SW 1271 (cell line): ENCODE measurements at places on chromosomes 16 and 17.

GRCh38 chr16:7037495-7037894, 295.1 kb upstream of the RBFOX1 start:
- DNase-seq = no peak

DNA sequence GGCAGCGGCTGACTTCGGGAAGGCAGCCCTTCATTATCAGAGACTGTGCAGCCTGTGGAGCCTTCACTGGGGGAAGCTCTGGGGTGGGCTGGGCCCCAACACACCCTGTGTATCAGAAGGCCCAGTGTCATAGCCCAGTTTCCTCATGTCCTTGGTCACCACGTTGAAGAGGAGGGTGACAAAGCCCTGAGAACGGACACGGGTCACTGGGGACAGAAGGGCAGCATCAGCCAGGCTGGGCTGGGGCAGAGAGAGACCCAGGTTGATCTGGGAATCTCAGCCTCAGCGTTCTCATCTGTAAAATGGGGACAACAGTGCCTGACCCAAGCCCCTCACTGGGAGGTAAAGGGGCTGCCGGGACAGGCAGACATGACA, 19.3 kb downstream of the B9D1 start:
- DNase-seq = no peak

DNA sequence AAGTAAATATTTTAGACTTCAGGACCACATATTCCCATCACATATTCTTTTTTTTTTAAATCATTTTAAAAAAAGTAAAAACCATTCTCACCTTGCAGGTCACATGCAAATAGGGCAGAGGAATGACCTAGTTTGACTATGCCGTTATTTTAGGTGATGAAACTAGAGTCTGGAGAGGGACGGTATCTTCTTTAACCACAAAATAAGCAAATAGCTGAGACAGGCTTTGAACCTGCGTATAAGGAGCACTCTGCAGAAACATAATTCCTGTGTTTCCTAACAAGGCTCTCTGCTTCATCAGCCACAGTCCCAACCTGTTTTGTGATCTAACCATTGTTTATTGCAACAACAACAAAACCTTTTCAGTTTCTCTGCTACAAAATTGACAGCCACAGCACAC, 121.5 kb downstream of the PCTP start:
- no peak for DNase-seq

DNA sequence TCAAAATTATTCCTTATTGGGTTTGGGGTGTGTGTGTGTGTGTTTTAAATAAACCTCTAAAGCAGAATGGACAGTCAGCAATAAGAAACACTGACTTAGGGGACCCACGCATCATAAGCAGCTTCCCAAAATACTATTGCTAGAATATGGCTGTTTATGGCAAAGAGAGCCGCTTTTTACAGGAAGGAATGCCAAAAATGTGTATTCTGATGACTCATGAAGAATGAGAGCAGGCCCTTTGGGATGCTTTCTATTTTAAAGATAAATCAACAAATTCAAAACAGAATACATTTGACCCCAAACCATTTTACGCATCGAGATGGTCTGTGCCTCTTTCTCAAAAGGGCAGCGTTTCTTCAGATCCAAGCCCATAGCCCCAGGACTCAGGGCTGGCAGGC, 37.5 kb downstream of the ARHGAP17 start:
- DNase-seq = no peak

DNA sequence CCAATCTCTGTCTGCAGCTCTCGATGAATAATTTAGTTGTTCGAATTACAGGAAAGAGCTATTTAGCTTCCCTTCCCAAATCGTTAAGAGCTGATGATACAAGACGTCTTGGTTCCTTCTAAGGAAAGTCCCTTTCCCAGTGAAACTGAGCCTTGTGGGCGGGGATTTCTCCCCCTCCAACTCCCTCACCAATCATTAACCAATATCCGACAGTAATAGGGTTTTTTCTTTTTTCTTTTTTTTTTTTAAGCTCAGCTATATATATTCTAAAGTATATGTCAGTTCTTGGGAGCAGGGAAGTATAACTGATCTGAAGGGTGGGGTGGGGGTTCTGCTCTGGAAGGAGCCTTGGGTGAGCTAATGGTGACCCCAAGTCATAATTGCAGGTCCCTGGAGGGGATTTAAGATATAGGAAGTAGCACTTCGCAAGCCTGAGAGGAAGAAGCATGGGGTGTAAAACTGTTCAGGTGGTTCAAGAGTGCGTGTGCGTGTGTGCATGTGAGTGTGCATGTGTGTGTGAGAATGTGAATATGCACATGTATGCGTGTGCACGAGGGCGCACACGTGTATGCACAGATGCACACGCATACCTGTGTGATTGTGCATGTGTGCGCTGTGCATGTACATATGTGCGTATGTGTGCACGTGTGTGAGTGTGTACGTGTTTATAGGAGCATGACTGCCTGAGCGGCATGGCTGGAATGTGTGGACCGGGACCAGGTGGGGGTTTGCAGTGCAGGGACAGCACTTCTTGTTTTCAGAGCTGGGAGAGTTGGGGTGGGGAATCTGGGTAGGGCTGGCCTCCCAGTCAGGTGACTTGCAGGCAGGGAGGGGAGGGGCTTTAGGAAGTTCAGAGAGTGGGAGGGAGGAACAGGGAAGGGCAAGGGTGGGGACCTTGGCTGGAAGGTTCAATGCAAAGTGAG, 42.7 kb downstream of the SOCS3 start:
- no peak for DNase-seq

GRCh38 chr16:78895681-78896080, 704.9 kb downstream of the MAF start:
- DNase-seq = no peak

DNA sequence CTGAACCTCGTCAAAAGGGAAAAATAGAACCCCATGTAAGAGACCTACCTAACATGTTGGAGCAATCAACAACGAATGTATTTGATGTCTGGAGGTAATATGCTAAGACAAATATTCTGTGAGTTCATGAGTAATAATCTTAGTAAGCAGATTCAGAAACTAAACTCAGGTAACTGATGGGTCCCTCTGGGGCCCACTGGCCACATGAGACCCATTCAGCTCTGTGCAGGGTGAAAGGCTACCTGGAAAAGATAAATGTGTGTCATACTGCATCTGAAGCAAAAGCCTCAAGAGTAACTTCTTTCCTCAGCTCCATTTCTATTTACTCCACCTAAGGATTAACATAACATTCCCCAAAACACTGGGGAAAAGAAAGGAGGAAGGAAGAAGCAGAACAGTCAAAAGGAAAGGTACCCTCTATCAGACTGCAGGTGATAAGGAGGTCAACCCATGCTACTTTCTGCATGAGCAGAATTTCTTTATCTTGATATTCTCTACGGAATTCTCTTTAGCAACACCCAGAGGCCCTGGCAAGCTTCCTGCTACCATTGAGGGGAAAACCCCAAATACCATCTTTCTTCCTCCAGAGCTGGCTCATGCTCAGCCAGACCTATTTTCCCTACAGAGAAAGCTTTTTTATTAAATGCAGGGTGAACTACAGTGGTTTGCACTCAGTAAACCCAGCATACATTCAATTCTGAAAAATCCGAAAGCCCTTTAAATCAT, 37.7 kb upstream of the ABCA6 start:
- DNase-seq = no peak

DNA sequence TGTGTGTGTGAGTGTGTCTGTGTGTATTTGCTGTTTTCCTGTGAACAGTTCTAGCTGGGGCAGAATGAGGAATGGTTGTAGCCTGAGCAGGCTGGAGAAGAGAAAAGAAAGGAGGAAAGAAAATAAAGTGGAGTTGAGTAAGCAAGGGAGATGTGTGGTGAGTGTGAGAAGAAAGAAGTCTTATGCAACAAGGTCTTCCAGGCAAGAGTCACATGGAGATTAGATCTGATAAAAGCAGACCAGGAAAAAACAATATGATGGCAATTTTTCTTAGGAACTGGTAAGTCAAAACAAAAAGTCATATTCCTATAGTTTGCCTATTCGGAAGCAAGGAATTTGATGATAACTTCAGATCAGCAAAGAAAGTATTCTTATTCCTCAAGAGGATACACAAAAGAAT, 125.0 kb downstream of the HS3ST3A1 start:
- no peak for DNase-seq

DNA sequence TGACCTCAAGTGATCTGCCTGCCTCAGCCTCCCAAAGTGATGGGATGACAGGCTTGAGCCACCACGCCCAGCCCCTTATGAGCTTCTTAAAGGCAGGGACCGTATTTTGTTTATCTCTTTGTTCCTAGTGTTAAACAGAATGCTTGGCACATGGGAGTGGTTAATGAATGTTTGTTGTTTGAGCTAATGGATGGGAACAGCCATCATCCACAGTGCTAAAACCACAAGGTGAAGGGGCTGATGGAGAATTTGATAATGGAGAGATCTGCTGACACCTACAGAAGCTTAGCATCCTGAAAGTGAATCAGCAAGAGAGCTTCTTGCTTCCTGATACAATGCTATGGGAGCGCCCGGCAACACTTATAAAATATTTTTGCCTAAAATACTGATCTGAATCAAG, 8.6 kb upstream of the CDH1 start:
- no peak for DNase-seq

- DNase-seq = no peak
Measured at GRCh38 chr17:40909755-40910154, 24.7 kb upstream of the KRT20 start.

DNA sequence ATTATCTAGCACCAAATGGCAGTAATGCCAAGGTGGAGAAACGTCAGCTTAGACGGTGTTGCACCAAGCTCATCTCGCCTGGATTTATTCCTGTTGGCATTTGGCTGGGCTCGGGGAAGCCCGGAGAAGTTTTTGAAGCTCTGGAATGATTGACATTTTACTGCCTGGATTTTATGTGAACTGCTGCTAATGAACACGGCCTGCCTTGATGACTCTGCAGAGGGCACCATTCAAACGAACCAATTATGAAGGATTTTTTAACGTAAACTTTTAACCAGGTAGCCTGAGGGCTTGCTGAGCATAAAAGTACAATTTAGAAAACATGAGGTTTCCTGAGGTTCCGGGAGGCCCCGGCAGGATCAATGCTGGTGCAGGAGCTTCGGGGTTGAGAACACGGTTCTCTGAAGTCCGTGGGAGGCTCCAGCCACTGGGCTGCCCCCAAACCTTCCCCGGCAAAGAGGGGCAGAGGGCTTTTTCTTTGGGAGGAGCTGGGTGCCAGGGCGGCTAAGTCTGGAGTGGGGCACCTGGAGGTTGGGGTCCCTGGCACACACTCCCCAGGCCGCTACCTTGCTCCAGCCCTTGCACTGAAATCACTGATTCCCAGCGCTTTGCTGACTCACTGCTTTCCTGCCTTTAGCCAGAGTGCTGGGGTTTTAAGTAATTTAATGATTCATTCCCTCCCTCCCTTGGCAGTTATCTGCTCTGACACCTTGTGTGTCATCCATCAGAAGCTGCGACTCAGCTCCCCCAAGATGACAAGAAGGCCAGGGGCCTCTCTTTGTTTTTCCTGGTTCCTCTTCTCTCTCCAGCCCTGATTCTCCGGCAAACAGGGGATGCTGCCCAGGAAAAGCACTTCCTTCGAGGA, 161.2 kb upstream of the IRX3 start:
- DNase-seq = no peak

DNA sequence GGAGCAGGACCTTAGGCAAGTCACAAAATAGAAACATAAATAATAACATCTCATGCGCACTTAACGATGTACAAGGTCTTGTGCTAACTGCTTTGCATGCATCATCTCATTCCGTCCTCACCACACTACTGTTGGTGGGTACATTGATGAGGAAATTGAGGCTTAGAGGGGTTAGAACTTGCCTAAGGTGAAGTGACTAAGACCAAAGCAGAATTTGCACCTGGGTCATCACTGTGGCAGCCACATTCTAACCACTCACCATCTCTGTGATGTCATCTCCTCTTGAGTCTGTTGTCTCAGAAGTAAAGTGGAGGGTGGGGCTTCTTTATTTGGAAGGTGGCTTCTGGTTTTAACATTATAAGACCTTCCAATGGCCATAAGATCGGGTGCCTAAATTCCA, 20.4 kb upstream of the TRIM25 start:
- DNase-seq = no peak

- DNase-seq = no peak
Measured at GRCh38 chr17:73616120-73616872, 27.9 kb downstream of the SDK2 start.

DNA sequence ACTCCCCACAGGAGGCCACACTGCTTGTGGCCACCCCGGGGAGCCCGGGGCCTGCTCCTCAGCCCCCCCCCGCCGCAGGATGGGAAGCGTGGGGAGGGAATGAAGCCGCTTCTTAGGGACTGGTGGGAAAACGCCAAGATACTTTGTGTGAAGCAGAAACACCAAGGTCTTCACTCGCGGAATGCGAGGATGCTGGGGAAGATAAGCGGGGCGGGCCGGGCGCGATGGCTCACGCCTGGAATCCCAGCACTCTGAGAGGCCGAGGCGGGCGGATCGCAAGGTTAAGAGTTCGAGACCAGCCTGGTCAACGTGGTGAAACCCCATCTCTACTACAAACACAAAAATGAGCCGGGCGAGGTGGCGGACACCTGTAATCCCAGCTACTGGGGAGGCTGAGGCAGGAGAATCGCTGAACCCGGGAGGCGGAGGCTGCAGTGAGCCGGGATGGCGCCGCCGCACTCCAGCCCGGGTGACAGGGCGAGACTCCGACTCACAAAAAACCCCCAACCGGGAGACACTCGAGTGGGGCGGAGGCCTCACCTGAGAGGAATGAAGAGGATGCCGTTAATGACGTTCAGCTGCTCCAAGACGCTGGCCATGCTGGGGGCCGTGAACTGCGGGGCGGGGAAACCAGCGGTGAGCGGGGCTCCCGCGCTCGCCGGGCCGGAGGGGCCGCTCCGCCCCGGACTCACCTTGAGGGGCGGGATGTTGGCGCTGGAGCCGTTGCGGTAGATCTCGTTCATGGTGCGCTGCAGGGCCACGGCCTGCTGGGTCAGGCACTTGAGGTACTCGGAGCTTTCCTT, 20.3 kb downstream of the CLUH start:
- DNase-seq = no peak

DNA sequence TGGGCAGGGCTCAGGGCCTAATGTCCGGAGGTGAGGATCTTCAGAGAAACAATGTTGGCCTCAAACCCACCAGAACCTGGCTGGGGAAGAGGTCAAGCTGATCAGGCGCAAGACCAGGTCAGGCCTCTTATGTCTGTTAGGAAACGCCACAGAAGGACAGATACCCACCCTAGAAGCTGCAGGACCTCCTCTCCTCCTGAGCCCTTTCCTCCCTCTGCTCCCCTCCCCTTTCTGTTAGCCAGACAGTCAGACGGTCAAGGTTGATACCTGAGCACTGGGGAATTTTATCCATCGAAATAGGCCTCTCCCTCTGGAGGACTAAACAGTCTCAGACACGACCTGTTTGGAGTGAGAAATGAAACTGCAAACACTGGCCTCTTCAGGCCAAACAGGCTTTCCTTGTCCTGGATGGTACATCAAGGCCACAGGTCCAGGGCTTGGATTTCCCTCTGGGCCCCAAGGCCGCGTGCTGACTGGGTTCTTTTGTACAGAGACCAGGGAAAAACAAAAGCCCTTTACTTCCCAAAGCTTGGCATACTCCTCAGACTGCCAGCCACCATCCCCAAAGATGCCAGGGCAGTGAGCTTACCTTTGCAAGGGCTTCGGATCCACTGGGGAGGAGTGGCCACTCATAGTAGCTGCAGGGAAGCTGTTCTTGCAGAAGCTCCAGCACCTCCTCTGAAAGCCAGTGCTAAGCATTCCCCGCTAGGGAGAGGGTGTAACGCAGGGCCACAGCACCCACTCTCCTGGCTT, 135.8 kb downstream of the CCDC182 start:
- no peak for DNase-seq

GRCh38 chr16:61366006-61366405, 670.2 kb downstream of the CDH8 start:
- DNase-seq = no peak

GRCh38 chr16:30027588-30028437, 3.3 kb downstream of the TLCD3B start:
- no peak for DNase-seq

GRCh38 chr17:39601758-39602532, 5.8 kb downstream of the NEUROD2 start:
- DNase-seq = no peak
